ENCODE measurements at places on chromosomes 5 and 9. TPM values are rescaled to one million over a fixed set of nuclear protein-coding genes. Genes with fewer than 3 reads are reported as not detected.

- H3K36me3 ChIP-seq, result no peaks in the 10 kb centered on the region
- no peaks in the 10 kb centered on the region for H3K4me1 ChIP-seq
- no peak overlapping the region for H3K4me3 ChIP-seq
- no peak for DNase-seq
Measured at GRCh38 chr9:21674894-21675293, 127.5 kb upstream of the MTAP start.

DNA sequence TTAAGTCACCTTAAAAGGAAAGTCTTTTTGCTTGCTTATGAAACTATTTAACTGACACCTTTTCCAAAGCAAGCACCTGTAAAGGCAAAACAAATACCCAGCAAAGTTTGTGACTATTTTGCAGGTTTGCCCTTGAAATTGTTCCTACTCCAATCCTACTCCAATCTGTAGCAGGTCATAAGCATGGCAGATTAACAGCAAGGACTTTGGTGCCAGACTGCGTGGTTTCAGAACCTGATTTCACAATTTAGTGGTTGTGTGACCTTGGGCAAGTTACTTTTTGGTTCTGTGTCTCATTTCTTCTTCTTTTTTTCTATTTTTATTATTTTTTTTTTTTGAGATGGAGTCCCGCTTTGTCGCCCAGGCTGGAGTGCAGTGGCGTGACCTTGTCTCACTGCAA, 282.1 kb downstream of the RFX3 start:
- H3K4me3 ChIP-seq, result no peak overlapping the region
- DNase-seq, result peak; percentile 45
- no peaks in the 10 kb centered on the region for H3K4me1 ChIP-seq
- no peaks in the 10 kb centered on the region for H3K36me3 ChIP-seq

DNA sequence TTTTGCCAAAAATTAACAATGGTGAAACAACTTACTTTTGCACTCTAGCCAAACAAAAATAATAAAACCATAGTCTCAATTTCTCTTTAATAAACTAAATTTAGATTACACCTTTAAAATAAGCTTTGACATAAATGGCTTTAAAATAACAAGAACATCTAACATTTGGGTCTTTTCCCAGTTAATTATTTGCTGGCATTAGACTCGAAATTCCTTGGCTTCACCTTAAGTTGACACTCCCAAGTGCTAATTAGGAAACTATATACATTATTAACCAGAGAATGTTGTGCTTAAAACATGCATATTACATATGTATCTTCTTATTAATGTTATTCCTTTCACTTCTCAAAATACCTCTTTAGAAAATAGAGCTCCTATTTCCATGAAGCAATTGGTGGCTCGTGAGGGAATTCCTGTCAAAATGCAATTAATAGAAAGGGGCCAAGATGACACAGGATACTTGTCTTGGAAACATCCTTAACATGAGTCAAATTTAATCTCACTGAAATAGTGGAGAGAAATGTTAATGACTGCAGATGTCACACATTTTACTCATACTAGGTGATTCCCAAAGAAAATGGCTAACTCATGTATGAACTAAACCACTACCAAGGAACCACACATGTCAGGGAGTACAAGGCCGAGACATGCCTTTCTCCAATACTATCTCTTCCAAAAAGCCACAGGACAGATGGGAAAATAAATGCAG, 932.9 kb upstream of the DMAC1 start:
- peaks cover 3% of the 10 kb centered on the region for H3K4me1 ChIP-seq
- no peaks in the 10 kb centered on the region for H3K36me3 ChIP-seq
- DNase-seq, result no peak
- no peak overlapping the region for H3K27ac ChIP-seq
- H3K27me3 ChIP-seq, result no peaks in the 10 kb centered on the region

- no peaks in the 10 kb centered on the region for H3K4me1 ChIP-seq
- H3K36me3 ChIP-seq, result no peaks in the 10 kb centered on the region
- no peak overlapping the region for H3K4me3 ChIP-seq
- DNase-seq, result no peak
Measured at GRCh38 chr5:5638211-5638610, 215.7 kb downstream of the ICE1 start.

- DNase-seq, result no peak
- H3K4me1 ChIP-seq, result peaks cover under 1% of the 10 kb centered on the region
- H3K4me3 ChIP-seq, result no peak overlapping the region
- no peak overlapping the region for H3K27ac ChIP-seq
- H3K36me3 ChIP-seq, result no peaks in the 10 kb centered on the region
- no peaks in the 10 kb centered on the region for H3K27me3 ChIP-seq
Measured at GRCh38 chr5:108686676-108687075, 61.0 kb upstream of the FER start.

DNA sequence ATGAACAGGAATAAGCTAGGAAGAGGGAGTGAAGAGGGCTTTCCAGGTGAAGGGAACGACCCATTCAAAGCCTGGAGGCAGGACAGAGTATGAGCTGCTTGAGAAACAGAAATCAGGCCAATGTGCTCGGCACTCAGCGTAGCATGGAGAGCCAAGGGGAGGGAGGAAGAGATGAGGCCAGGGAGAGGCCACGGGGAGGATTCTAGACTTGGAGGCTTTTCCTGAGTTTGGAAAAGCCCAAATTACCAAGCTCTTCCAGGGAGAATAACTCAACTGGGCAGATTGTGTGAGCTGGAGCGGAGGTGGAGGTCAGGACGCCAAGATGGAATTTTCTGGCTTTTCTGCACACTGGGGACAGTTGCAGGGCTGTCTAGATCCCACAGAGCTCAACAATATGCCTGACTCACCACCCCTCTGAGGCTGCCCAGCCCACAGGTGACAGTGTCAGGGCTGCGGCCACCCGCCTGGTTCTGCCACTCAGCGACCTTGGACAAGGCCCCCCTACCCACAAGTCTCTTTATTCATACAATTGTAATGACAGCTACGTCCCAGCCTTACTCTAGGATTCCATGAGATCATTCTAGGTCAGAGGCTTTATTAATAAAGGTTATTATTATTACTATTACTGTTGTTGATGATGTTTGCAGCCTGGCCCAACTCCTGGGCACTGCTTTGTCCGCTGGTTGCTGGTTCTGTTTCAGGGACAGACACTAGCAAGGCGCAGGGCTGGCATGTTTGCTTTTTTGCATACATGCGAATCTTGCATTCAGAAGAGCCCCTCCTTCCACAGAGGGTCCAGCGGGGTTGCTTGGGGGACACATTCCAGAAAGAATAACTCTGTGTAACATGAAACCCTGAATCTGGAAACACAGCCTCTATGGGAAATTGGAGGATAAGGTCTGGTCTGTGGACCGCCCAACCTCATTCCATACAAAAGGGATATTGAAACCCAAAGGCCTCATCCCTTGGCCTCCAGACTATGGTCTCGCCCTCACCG, 9.4 kb upstream of the LMX1B start:
- no peaks in the 10 kb centered on the region for H3K36me3 ChIP-seq
- H3K4me1 ChIP-seq, result no peaks in the 10 kb centered on the region
- no peaks in the 10 kb centered on the region for H3K27me3 ChIP-seq

DNA sequence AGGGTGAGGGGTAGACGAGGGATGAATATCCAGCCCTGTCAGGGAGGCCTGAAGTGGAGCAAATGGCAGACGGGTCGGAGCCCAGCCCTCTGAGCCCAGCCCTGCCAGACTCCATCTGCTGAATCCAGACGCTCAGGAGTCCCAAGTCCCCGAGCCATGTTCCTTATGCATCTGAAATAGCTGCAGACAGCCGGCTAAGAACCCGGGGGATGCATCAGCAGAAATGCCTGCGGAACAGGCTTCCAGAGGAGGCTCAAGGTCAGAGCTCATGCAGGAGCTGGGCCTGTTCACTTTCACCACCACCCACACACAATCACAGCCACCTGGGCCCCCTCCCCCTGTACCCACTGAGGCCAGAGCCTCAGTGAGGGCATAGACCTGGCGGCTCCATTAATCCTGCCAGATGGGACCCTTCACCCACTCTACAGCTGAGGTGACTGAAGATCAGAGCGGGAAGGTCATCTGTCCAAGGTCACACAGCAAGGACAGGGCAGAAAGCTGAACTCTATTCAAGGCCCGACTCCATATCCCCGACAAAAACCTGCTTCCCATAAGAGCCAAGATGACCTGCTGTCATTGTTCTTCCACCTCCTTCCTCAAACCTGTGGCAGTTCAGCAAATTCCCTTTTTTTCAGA, 24.4 kb upstream of the AKNA start:
- H3K4me1 ChIP-seq, result no peaks in the 10 kb centered on the region
- no peak overlapping the region for H3K27ac ChIP-seq
- no peak overlapping the region for H3K4me3 ChIP-seq
- no peaks in the 10 kb centered on the region for H3K36me3 ChIP-seq
- no peak for DNase-seq
- H3K27me3 ChIP-seq, result no peaks in the 10 kb centered on the region

DNA sequence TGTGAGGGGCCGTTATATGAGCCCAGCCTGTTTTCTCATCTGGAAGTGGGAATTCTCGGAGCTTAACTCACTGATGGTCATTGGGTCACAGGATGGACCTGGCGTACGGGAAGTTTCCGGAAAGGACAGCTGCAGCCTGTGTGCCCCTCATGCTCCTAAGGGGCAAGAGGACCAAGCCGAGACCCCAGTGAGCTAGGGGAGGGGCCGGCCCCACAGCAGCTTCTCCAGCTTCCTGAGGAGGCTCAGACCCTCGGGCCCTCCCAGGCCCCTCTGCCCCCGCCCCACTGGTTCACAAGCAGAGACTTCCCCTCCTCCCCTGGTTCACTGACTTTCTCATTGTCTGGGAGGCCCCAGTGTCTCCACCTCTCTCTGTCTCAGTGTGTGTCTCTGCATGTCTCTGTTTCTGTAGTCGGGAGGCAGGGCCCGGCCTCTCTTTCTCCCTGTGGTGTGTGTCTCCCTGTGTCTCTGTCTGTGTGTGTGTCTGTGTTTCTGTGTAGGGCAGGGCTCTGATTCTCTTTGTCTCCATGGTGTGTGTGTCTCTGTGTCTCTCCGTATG, 32.3 kb upstream of the FIBCD1 start:
- no peaks in the 10 kb centered on the region for H3K4me1 ChIP-seq
- no peaks in the 10 kb centered on the region for H3K36me3 ChIP-seq
- no peak overlapping the region for H3K4me3 ChIP-seq
- H3K27me3 ChIP-seq, result peaks cover 6% of the 10 kb centered on the region

GRCh38 chr5:14861123-14861765, 10.3 kb downstream of the ANKH start:
- H3K27me3 ChIP-seq, result no peaks in the 10 kb centered on the region
- H3K27ac ChIP-seq, result no peak overlapping the region
- H3K4me3 ChIP-seq, result no peak overlapping the region
- H3K4me1 ChIP-seq, result peaks cover 27% of the 10 kb centered on the region

GRCh38 chr5:102589661-102590060, 90.9 kb upstream of the SLCO6A1 start:
- no peak for DNase-seq
- no peaks in the 10 kb centered on the region for H3K4me1 ChIP-seq
- no peak overlapping the region for H3K27ac ChIP-seq
- H3K4me3 ChIP-seq, result no peak overlapping the region

GRCh38 chr9:98081477-98082219, 25.1 kb downstream of the NANS start:
- no peaks in the 10 kb centered on the region for H3K4me1 ChIP-seq
- no peaks in the 10 kb centered on the region for H3K27me3 ChIP-seq
- DNase-seq, result no peak

DNA sequence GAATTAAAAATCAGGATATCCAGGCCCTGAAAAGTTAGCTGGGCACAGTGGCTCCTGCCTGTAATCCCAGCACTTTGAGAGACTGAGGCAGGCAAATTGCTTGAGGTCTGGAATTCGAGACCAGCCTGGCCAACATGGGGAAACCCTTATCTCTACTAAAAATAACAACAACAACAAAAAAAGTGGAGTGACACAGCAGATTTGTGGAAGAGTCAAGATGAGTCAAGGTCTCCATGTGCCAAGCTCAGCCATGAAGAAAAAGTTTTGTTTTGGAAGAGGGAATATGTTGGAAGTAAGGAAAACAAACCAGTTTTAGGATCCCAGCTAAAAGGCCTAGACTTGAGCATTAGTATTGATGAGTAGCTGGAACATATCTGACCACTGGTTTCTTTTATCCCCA, 14.7 kb downstream of the LRRC70 start:
- H3K4me1 ChIP-seq, result no peaks in the 10 kb centered on the region
- no peak overlapping the region for H3K4me3 ChIP-seq
- no peak for DNase-seq
- H3K36me3 ChIP-seq, result no peaks in the 10 kb centered on the region
- no peaks in the 10 kb centered on the region for H3K27me3 ChIP-seq

- DNase-seq, result no peak
- H3K27me3 ChIP-seq, result no peaks in the 10 kb centered on the region
- no peak overlapping the region for H3K27ac ChIP-seq
- no peak overlapping the region for H3K4me3 ChIP-seq
- no peaks in the 10 kb centered on the region for H3K36me3 ChIP-seq
Measured at GRCh38 chr5:67453111-67453905, 256.7 kb upstream of the CD180 start.

- no peak overlapping the region for H3K4me3 ChIP-seq
- no peaks in the 10 kb centered on the region for H3K36me3 ChIP-seq
- H3K27me3 ChIP-seq, result no peaks in the 10 kb centered on the region
- no peak for DNase-seq
Measured at GRCh38 chr5:34944460-34945047, 15.2 kb downstream of the DNAJC21 start.

The PRDM9 gene
- total RNA-seq, result not detected

The SPATA31A3 gene
- not detected for total RNA-seq

The FIBCD1 gene
- total RNA-seq, result not detected

The TYRP1 gene
- total RNA-seq, result not detected

The SPZ1 gene
- total RNA-seq, result not detected

The CCDC192 gene
- not detected for total RNA-seq

The ATP6V0E1 gene
- 41.2 TPM for total RNA-seq

The PDE6A gene
- total RNA-seq, result not detected

The ABHD17B gene
- 6.0 TPM for total RNA-seq
